ENCODE measurements at places on chromosomes 3 and 15.

DNA sequence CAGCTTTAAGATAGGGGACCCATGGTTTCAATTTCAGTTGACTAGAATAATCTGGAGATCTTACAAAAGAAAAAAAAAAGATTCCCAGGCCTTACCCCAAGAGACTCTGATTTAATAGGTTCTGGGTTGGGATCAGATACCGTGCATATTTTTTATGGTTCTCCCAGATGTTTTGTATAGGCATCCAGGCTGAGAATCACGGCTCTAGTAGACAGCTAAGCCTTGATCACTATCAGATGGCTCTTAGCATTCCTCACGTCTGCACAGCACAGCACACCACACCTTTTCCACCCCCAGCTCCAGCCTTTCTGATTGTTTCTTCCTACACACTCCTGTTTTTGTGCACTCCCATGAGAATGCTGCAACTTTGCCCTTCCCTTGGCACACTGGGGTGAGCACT lies 40.8 kb downstream of the TMEM45A start:
- DNase-seq, result no peak

DNA sequence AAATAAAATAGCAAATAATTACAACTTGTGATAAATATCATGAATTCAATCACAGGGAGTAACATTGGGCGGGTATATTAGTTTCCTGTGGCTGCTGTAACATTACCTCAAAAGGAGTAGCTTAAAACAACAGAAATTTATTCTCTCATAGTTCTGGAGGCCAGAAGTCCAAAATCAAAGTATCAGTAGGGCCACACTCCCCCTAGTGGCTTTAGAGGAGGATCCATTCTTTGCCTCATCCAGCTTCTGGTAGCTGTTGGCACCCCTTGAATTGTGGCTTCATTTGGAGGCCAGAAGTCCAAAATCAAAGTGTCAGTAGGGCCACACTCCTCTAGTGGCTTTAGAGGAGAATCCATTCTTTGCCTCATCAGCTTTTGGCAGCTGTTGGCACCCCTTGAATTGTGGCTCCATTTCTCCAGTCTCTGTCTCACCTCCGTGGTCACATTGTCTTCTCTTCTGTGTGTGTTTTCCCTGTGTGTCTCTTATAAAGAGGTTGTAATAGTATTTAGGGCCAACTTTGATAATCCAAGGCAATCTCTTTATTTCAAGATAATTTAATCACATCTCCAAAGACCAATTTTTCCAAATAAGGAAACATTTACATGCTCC lies 3.1 kb upstream of the CFAP20DC start:
- no peak for DNase-seq

DNA sequence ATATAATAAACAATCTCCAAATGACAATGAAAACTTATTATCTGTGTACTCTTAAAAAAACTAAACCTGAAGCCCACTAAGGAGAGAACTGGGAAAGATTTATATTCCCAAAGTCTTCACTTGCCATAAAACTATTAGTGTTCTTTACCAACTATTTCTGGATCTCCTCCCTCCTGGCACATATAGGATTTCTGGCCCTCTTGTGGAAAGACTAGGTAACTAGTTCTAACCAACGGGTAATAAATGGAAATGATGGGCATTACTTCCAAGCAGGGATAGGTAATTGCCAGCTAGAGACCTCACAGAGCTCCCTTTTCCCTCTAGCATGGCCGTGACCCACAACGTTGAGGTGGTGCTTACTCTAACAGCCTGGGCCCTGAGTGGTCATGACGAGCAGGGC lies 110.1 kb downstream of the DNAH12 start:
- DNase-seq, result no peak

DNA sequence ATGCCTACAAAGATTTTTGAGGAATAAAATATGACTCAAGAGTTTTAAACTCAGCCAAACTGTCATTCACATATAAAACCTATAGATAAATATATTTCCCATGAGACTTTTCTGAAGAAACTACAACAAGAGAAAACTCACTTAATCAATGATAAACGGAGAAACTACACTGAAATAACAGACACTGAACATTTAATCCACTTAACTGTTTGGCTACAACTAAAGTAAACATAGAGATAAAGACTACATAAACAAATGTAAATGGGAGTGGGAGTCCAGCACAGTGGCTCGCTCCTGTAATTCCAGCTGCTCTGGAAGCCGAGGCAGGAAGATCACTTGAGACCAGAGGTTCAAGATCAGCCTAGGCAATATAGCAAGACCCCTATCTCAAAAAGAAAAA lies 79.2 kb downstream of the MEX3B start:
- DNase-seq, result no peak

DNA sequence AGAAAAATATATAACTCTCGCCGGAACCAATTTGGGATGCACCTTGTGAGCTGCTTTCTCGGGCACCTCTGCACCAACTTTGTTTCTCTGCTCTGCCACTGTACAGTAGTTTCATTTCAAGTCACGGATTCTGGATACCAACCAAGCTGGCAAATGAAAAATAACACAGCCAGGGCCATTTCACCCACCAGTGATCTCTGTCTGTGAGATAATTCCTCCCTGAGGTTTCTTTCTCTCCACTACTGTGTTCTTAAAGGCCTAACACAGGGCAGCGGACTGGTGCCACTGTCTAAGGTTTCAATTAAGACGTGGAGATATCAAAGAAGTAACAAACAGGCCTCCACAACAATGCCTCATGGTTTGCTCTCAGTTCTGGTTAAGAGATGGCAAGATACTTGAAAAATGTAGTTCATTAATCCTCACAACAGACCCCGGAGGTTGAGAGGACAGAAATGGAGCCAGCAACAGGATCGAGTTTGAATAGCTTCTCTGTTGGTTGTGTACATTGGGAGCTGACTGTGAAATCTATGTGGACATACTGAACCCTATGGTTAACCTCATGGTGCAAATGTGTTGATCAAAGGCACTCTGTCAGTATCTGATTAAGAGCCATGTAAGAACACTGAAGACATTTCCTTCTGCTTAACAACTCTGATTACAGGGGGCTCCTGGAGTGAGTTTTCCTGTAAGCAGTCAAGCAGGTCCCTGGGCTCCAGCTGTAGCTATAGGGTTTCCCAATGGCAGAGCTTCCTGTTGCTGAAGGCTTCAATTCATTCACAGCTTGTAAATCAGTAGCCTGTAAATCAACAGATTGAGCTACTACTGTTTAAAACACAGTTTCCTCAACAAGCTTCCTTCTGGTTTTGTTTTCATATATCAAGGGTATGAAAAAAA lies 470.5 kb downstream of the EPHA3 start:
- DNase-seq, result no peak

GRCh38 chr3:46369675-46370132 lies 1.0 kb upstream of the CCR5 start:
- no peak for DNase-seq

- DNase-seq, result no peak
Observed at GRCh38 chr3:143585720-143586456, 262.4 kb downstream of the SLC9A9 start.

- no peak for DNase-seq
Observed at GRCh38 chr15:39946862-39947261, 12.9 kb downstream of the EIF2AK4 start.

GRCh38 chr3:40452876-40453730 lies 4.0 kb upstream of the RPL14 start:
- DNase-seq, result peak; percentile 87

GRCh38 chr15:43251871-43252250 lies 14.9 kb downstream of the TGM5 start:
- DNase-seq, result no peak

- no peak for DNase-seq
Observed at GRCh38 chr3:120198305-120198878, 86.6 kb downstream of the GPR156 start.

DNA sequence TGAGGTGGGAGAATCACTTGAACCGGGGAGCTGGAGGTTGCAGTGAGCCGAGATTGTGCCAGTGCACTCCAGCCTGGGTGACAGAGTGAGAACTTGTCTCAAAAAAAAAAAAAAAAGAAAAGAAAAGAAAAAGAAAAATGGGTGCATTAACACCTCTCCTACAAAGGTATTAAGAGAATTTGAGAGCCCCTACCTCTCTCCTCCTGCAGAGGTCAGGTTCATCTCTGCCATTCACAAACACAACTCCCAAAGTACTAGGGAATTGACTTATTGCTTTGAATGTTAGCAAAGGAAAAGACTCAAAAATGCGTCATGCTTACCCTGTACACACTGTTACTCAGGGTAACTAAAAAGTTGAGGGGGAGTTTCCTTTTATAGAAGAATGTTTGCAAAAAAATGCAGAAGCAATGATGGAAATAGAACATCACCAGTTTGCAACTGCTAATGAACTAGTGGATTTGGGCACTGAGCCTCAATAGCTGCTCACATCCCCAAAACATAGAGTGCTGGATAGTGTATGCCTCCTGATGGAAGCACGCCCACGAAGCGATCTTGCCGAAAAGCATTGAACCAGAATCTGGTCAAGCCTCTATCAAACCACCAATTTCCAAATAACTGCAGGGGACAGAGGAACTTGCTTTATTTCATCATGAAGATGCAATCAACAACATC lies 15.5 kb upstream of the LYZL4 start:
- no peak for DNase-seq

GRCh38 chr3:196193736-196194541 lies 17.3 kb downstream of the ZDHHC19 start:
- no peak for DNase-seq

GRCh38 chr3:67894510-67894909 lies 240.1 kb upstream of the SUCLG2 start:
- DNase-seq, result no peak

GRCh38 chr15:45021348-45021747 lies 1.6 kb upstream of the SORD start:
- no peak for DNase-seq

GRCh38 chr15:100764778-100765466 lies 114.7 kb upstream of the ALDH1A3 start:
- no peak for DNase-seq

- DNase-seq, result no peak
Observed at GRCh38 chr15:20106026-20106425, 435.6 kb downstream of the GOLGA6L6 start.

DNA sequence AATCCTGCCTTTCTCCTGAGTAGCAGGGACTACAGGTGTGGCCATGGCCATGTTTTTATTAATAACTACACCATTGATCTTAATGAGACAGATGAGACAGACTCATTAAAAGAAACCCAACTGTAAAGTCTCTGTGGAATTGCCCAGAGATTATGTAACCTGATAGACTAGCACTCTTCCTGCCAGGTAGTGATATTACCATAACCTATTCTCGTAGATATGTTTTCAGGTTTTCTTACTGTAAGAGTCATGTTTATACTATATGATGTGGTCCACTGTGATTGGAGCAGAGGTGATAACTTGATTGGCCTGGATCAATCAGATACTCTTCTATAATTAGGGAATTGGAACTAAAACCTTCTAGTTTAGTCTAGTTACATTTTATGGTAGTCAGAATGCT lies 93.7 kb downstream of the NFKBIZ start:
- DNase-seq, result no peak

DNA sequence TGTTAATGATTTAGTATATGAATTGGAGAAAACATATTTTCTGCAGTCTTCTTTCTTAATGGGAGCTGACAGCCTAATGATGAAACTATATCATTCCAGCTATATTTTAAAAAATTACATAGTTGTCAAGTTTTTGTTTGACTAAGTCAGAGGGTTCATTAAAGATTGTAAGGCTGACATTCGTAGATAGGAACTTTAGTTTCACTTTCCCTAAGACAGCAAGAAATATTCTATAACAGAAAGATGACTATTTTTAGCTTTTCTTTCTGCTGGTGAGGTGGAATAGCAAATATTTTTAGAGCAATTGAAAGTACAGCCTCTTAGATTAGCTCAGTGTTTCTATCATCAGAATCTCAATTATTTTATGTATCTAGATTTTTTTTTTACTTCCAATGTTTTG lies 60.2 kb downstream of the PIAS1 start:
- DNase-seq, result no peak

DNA sequence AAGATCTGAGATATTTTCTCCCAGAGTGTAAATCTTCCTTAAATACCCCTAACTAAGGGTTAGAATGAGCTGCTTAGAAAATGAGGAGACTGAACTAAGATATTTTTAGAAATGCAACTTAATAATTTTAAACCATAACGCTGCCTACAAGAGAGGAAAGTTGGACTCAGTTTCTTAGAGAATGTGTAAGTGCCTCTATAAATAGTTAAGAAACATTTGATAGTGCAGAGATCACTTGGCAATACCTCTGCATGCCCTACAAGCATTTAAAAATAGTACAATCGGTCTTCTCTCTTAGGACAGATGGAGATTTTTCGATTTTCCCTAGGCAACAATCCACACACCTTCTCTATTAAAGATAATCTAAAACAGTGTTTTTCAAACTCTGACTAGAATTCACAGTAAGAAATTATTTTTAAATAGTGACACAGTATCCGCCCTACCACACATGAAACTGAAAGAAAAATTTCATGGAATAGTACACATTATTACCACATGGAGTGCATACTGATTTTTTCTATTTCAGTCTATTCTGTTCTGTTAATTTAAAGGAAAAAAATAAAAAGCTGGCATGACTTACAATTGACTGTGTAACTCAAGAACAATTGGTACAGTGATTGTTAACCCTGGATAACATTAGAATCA lies 83.2 kb downstream of the GADL1 start:
- no peak for DNase-seq

DNA sequence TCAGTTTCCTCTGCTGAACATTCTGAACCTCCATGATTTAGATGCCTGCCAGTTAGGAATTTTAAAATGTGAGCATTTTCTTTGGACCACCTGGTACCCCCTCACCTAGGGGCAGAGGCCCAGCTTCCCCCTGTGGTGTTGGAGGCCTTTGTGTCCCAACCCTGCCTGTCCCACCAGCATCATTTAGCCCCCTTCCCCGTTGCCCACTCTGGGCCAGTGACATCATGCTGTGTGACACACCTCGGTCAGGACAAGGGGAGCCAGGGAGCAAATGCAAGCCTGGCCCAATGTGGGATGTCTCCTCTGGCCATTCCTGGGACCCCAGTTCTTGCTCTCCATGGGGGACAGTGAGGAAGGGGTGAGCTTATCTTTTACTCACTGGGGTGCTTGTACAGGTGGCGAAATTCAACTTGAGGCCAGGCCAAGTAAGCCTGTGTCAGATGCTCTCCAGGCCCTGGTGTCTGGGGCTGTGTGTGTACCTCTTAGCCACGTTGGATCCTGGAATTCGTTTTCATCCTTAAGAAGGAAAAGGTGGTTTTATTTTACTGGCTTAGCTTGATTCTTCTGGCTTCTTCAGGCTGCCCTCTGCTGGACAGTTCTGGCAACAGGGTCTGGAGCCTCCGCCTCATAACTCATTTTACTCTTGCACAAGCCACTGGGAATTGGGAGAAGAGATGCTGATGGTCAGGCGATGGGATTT lies 49.7 kb upstream of the MYZAP start:
- no peak for DNase-seq

- no peak for DNase-seq
Observed at GRCh38 chr3:95235916-95236315, 1173.1 kb downstream of the NSUN3 start.
